ENCODE measurements at places on chromosomes 12 and 14.

DNA sequence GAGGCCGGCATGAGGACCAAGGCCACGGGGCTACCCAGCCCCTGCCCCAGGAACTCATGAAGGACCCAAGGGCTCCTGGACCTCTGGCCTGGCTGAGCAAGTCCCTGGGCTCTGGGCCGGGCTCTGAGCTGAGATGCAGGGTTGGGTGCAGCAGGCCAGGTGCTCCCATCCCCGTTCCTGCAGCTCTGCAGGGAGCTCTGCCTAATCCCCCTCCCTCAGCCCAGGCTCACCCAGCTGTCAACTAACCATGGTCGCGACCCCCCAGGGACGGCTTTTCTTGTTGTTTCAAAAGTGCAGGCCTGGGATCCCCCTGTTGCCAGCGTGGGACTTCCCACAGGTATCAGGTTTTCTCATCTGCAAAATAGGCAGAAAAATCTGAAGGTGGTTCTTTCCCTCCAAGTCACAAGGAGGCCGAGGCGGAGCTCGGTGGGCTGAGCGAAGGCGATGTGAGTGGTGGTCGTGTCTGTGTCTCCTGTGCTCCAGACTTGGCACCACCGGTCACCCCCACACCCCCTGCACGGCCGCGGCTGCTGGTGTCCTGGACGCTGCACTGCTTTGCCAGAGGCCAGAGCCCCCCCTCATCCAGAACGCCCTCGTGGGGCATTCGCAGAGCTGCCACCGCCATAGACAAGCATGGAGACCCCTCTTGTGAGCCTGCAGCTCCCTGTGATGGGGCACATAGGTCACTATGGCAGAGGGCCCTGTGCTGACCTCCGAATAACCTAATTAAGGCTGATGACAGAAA lies 22.5 kb upstream of the GALNT9 start:
- DNase-seq, result no peak

DNA sequence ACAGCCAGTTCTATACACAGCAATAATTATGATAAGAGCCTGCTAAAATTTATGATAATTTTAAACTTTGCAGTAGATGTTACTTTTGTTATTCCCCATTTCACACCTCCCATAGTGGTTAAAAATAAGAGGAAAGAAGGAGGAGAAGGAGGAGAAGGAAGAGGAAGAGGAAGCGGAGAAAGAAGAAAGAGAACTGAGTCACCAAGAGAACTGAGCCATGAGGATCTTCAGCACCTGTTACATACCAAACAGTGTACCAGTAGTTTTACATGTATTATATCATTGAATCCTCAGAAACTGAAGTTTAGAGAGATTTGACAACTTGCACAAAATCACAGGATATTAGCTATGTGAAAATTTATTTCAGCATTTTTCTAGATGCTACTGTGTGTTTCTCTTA lies 3.9 kb downstream of the CD163 start:
- DNase-seq, result no peak

DNA sequence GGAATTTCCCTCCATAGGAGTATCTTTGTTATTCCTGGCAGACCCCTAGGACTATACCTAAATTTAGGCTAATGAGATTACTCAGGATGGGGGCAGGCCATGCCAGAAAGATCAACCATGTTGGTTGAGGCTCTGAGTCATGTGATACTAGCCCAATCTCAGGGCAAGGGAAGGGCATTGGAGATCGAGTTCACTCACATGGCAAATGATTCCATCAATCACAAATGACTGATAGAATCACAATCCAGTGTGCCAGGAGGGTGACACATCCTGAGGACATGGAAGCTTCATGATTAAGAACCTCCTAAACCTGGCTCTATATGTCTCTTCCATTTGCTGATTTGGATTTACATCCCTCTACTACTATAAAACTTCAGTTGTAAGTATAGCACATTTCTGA lies 182.3 kb downstream of the NTF3 start:
- no peak for DNase-seq

- no peak for DNase-seq
Measured at GRCh38 chr12:52353766-52354165, 13.5 kb downstream of the KRT85 start.

DNA sequence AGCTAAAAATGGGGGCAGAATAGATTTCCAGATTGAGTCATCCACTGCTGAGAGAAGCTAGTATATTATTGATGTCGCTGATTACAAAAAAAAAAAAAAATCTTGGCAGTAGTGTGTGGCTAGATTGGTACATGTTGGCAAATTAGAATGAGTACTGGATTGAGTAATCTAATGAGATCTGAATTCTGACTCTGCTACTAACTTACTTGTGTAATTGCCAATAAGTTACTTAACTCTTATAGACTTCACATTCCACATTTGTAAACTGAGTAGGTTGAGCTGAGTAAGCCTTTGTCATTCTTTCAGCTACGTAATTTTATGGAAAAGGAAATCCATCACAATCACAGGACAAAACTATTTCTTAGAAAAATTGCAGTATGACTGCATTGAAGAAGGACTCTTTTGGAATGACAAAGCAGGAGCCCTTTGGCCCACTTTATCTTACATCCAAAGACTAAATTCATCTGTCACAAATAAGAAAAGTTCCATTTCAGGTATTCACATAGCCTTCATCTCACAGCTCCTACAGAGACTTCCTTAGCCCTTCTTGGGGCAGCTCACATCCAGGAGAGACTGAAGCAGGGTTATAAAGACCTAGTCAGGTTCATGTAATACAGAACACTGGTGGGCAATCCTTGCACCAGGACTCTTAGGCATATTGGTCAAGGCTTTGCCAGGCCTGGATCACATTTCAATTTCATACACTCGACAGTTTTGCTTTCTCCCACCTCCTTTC lies 197.3 kb upstream of the CPNE8 start:
- no peak for DNase-seq

DNA sequence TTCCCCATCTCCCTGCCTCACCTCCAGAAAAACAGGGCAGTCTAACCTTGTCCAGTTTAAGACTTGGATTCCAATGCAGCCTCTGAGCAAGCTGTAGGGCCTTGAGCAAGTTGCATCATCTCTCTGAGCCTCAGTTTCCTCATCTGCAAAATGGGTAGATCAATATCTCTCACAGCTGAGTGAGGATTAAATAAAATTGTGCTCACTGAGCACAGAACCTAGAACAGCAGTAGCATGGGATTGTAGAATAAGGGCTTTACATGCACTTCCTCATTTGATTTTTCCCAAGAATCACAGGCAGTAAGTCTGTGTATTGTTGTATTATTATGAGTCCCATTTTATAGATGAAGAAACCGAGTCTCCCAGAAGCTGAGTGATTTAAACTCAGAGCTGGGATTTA lies 2.0 kb downstream of the DTX1 start:
- DNase-seq, result no peak

GRCh38 chr12:95397571-95397970 lies 76.4 kb upstream of the METAP2 start:
- no peak for DNase-seq

- DNase-seq, result no peak
Measured at GRCh38 chr12:122308811-122309210, 42.5 kb upstream of the VPS33A start.

- no peak for DNase-seq
Measured at GRCh38 chr12:105813201-105813600, 325.6 kb downstream of the NUAK1 start.

GRCh38 chr12:57215668-57216013 lies 953 bp upstream of the NXPH4 start:
- no peak for DNase-seq

DNA sequence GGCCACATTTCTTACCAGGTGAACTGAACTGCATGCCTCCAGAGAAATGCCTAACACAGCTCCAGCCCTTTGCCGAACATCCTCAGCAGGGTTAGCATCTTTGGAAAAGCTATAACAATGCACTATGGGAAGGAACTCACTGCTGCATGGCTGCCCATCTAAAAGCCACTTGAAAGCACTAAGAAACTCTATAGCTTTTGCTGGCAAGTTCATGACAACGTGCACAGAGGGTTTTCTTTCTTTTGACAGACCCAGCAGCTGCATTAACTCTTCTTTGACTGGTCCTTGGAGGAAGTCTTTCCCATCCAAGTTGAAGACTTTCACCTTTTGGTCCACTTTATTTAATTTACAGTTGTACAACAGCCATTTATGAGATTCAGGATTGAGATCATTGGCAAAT lies 5.3 kb downstream of the TRMT5 start:
- no peak for DNase-seq

- no peak for DNase-seq
Measured at GRCh38 chr12:92690601-92691000, 12.2 kb upstream of the PLEKHG7 start.
